ENCODE measurements at places on chromosomes 4 and X.

GRCh38 chr4:109847896-109848442, at the start of gene LRIT3:
TSS of gene LRIT3 (plus strand) at chr4:109848107. CDS start at chr4:109848202, 95 bp downstream.
- no peak for DNase-seq

GRCh38 chr4:107834241-107834794, 9.6 kb downstream of the SGMS2 start:
- no peak for DNase-seq

DNA sequence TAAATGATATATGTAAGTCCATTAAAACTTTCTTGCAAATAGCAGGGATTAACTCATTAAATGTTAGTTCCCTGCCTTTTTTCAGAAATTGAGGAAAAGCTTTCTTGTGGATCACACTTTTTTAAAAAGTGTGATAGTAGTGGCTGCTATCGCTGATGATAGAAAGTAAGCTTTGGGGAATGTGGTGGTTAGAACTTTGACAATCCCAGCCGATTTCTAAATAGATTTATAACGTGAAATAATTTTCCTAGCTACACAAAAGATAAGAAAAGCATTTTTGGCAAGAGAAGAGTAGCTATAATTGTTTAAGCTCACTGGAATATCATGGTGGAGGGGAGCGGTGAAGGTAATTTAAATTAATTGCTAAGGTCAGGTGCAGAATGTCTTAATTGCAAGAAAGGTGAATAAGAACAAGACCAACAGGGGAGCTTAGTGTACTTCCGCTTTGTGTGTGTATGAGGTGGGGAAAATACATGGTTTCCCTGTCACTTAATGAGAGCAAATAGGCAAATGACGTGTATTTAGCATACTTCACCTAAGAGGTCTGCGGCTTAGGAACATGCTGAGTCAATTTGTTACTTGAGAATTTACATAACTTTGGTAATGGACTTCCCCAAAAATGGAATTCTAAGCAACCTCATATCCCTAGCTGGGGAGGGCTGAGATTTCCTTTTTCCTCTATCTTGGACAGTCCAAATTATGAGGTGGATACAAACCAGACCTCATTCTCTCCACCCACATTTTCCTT, 11.7 kb upstream of the IL21 start:
- no peak for DNase-seq

- no peak for DNase-seq
Observed at GRCh38 chrX:129798888-129799287, 19.1 kb downstream of the SASH3 start.

DNA sequence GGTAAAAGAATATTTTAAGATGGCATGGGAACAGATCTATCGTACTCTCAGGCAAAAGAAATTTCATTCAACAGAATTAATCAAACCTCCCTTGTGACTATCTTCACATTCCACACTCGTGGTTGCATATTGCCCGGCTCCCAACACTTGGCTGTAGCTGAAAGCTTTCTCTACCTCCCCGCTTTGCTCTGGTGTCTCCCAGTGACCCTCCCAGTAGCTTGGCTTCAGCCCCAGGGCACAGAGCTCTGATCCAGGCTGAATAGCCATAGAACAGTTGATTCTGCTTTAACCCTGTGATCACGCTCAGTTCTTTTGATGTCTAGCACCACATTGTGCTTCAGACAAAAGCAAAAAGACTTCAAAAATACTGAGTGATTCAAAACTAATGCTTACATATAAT, 24.6 kb downstream of the SLC7A11 start:
- DNase-seq, result no peak

DNA sequence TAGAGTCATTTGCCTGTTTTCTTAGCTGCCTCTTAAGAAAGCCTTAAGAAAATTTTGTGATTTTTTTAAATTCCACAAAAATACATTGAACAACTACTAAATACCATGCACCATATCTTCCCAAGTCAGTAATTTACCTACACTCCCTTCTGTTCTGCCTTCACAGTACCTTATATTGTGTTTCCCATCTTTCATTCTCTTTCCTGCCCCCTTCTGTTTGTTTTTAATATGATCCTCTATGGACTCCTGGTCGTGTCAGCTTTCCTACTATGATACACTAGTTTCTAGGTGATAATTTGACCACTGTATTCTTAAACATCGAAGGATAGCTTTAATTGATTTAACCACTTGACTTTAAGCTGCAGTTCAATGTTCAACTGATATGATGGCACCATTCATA, 297.7 kb upstream of the HAND2 start:
- no peak for DNase-seq

DNA sequence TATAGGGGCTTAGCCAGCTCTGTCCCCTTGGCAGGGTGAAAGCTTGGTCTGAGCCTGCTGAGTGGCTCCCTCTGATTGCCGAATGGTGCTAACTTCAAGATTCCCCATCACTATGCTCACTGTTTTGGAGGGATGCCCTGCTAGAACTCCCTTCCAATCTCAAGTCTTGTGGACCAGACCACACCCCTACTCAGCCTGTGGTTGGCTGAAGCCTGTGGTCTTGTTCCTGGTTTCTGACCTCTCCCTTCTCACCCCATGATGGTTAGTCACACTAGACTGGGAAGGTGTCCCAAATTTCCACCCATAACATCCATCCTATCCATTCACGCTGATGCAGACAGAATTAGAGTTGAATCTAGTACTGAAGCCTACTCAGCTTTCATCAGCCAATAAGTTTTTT, 184.7 kb upstream of the NDP start:
- no peak for DNase-seq

DNA sequence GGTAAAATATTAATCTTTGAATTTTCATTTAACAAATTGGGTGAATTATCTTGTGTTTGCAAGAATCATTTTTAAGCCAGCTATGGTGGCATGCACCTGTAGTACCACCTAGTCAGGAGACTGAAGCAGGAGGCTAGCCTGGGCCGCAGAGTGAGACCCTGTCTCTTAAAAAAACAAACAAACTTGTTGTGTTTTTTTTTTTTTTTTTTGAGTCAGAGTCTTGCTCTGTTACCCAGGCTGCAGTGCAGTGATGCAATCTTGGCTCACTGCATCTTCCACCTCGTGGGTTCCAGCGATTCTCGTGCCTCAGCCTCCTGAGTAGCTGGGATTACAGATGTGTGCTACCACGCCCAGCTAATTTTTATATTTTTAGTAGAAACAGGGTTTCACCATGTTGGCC, 2.2 kb downstream of the TXLNG start:
- no peak for DNase-seq

GRCh38 chr4:122541996-122542395, 78.9 kb downstream of the IL21 start:
- no peak for DNase-seq

- peak; percentile 81 for DNase-seq
Observed at GRCh38 chr4:68129793-68130192, at the start of gene TMPRSS11F. TSS of gene TMPRSS11F (minus strand) at chr4:68129869. CDS start at chr4:68129820, 49 bp downstream.

- no peak for DNase-seq
Observed at GRCh38 chr4:108030332-108030731, 40.6 kb downstream of the HADH start.

- peak; percentile 27 for DNase-seq
Observed at GRCh38 chr4:145879598-145879997, 59.0 kb downstream of the ZNF827 start.

- no peak for DNase-seq
Observed at GRCh38 chrX:129235903-129236302, 287.4 kb downstream of the SMARCA1 start.

GRCh38 chr4:98544141-98544817, 114.1 kb downstream of the TSPAN5 start:
- DNase-seq, result no peak

DNA sequence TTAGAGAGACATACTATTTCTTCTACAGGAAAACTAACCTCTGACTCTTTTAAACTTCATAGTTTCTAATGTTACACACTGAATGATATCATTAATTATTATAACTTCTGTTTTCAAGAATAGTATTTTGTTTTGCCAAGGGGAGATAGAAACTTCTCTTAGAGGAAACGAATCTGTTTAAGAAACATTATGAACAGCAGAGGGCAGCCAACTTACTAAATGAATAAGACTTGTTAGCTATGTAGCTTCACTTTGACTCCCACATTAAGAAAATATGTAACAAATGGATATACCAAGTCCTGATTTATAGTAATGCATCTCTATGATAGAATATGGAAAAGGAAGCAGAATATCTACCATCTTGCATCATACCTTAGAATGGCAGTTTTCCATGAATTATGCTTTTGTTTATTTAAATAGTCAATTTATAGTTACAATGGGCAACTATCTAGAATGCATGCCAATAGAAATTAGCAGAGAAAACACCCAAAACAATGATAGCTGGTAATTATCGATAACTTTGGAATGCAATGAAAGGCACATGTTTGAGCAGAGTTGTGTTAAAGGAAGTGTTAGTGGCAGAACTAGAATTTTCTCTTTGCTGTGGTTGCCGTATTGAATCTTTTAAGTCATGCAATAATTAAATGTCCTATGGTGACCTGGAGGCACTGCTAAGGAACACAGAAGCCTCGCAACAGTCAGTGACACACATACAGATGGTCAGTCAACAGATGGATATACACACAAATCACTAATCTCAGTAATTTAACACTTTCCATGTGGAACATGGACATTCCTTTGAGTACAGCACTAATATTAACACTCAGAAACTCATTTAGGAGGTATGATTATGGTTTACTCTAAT, 105.7 kb upstream of the PDLIM3 start:
- no peak for DNase-seq
